ENCODE measurements at places on chromosomes 2 and 18. TPM values are rescaled to one million over a fixed set of nuclear protein-coding genes. Genes with fewer than 3 reads are reported as not detected.

Gene GAL3ST2
- not detected for total RNA-seq

Gene CYP1B1
- total RNA-seq: 94.1 TPM

Gene EHD3
- total RNA-seq: 30.6 TPM

Gene SPP2
- total RNA-seq: not detected

Gene NDC80
- total RNA-seq: 9.7 TPM

Gene OST4
- 505 TPM for total RNA-seq

Gene VPS4B
- 48.0 TPM for total RNA-seq

Gene FOXI3
- total RNA-seq: not detected

Gene C2orf72
- 0.33 TPM for total RNA-seq

Gene UGT1A10
- not detected for total RNA-seq

DNA sequence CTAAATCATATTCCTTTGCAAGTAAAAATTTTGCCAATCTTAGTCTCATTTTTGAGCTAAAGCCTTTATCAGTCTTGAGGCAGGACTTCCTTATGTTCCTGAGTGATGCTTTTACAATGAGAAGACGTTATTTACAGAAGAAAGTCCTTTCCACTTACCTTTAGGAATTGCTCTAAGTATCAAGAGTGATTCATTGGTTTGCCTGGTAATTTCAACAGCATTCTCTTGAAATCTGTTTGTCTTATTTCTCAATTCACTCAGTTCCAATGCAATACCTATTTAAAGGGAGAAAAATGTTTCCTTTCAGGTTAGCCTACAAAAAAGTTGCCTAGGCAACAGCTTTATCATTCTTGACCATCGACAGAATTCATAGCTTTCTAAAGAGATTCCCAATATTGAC is 137.2 kb downstream of the LAMA1 start:
- DNase-seq: no peak
- H3K4me1 ChIP-seq: no peaks in the 10 kb centered on the region
- no peaks in the 10 kb centered on the region for H3K27me3 ChIP-seq
- H3K36me3 ChIP-seq: no peaks in the 10 kb centered on the region
- no peak overlapping the region for H3K4me3 ChIP-seq

DNA sequence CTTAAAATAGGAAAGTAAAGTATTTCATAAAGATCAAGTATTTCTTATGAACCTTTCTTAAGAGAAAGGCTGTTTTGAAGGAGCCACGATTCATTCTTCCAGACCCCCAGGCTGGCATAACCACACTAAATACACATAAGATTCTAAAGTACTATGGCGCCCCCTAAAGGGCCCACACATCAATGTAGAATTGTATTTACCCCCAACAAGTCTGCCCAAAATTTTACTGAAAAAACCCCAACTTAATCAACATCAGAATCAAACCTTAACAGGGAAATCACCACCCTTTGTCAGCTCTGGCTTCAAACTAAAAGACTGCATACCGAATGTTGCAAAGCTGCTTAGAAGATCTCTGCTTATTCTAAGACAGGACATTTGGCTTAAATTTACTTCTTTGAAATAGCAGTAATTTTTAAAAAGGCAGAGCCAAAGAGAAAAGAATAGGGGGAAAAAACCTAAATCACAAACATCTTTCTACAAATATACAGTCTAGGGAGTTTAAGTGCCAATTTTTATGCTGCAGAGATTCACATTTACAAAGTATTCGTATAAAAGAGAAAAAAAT is 20.4 kb upstream of the BCL2 start:
- peaks cover 12% of the 10 kb centered on the region for H3K36me3 ChIP-seq
- no peak overlapping the region for H3K27ac ChIP-seq
- DNase-seq: peak; percentile 19
- H3K27me3 ChIP-seq: no peaks in the 10 kb centered on the region

GRCh38 chr2:106943468-106944200 is 57.7 kb upstream of the ST6GAL2 start:
- no peak overlapping the region for H3K27ac ChIP-seq
- no peaks in the 10 kb centered on the region for H3K36me3 ChIP-seq
- H3K4me1 ChIP-seq: peaks cover 2% of the 10 kb centered on the region
- H3K27me3 ChIP-seq: no peaks in the 10 kb centered on the region
- H3K4me3 ChIP-seq: no peak overlapping the region

GRCh38 chr2:180202467-180202951 is 195.4 kb upstream of the CWC22 start:
- no peaks in the 10 kb centered on the region for H3K4me1 ChIP-seq
- no peaks in the 10 kb centered on the region for H3K27me3 ChIP-seq
- no peaks in the 10 kb centered on the region for H3K36me3 ChIP-seq
- H3K27ac ChIP-seq: no peak overlapping the region

GRCh38 chr18:13915995-13916431 is 677 bp upstream of the MC2R start:
- no peak overlapping the region for H3K27ac ChIP-seq
- DNase-seq: peak; percentile 44
- no peaks in the 10 kb centered on the region for H3K27me3 ChIP-seq
- H3K4me1 ChIP-seq: no peaks in the 10 kb centered on the region

GRCh38 chr2:224133387-224133786 is 94.3 kb upstream of the SERPINE2 start:
- H3K4me3 ChIP-seq: no peak overlapping the region
- DNase-seq: no peak
- no peaks in the 10 kb centered on the region for H3K27me3 ChIP-seq
- no peaks in the 10 kb centered on the region for H3K36me3 ChIP-seq
- no peak overlapping the region for H3K27ac ChIP-seq
- H3K4me1 ChIP-seq: no peaks in the 10 kb centered on the region

DNA sequence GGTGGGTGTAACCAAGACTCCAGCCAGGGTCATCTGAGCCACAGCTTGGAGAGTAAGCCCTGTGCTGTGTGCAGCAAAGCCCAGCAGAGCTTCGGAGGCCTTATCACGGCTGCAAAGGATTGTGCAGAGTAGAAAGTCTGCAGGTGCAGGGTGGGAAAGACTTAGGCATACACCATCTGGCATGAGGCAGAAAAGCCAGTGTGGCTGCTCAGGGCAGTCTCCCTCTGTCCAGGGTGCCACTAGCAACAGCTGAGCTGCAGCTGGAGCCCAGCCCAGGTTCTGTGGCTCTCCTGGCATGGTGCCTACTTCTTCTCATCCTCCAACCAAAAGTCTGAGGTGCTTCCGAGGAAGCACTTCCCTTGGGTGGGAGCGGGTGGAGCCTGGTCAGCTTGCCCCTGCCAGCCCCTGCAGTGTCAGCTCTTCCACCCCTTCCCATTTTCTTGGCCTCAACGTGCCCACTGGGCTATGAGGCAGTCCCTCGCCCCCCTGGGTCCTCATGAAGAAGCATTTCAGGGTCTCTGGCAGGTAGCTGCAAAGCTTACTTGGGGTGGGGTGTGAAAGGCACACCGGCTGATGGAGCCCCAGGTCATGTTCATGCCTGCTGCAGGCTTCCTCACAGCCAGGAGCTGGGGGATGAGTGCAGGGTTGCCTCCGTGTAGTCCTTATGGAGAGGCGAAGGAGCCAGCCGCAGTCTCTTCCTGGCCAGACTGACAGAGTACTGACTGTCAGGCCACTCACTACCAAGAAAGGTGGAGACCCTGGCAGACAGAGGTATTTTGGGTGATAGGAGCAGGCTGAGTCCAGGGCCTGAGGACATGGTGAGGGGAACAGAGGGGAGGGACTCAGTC is 4.8 kb downstream of the AMER3 start:
- no peak overlapping the region for H3K27ac ChIP-seq
- peak; percentile 5 for DNase-seq
- no peaks in the 10 kb centered on the region for H3K36me3 ChIP-seq
- H3K27me3 ChIP-seq: no peaks in the 10 kb centered on the region
- H3K4me1 ChIP-seq: no peaks in the 10 kb centered on the region
- H3K4me3 ChIP-seq: no peak overlapping the region

- H3K4me1 ChIP-seq: no peaks in the 10 kb centered on the region
- H3K27ac ChIP-seq: no peak overlapping the region
- peak; percentile 98 for DNase-seq
- no peaks in the 10 kb centered on the region for H3K27me3 ChIP-seq
- no peak overlapping the region for H3K4me3 ChIP-seq
Observed at GRCh38 chr2:217162533-217162932, 302.7 kb upstream of the TNP1 start.

DNA sequence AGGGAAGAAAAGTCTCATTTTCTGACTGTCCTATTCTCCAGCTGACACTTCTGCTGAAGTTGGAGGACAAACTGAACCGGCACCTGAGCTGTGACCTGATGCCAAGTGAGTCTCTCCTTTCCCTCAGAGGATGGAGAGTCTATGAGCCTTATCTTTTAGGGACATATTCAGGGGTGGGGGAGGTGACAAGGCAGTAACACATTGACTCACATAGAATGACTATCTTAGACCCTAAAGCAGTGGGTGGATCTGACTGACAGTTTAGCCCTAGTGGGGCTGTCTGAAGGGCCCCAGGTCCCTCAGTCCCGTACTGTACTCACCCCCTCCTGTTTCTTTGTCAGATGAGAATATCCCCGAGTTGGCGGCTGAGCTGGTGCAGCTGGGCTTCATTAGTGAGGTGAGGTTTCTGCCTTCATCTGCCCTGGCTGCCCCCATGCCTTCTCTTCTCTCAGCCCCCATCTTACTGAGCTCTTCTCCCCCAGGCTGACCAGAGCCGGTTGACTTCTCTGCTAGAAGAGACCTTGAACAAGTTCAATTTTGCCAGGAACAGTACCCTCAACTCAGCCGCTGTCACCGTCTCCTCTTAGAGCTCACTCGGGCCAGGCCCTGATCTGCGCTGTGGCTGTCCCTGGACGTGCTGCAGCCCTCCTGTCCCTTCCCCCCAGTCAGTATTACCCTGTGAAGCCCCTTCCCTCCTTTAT is 805 bp upstream of the KRTCAP3 start:
- H3K4me3 ChIP-seq: no peak overlapping the region
- peaks cover 26% of the 10 kb centered on the region for H3K36me3 ChIP-seq
- DNase-seq: no peak
- no peaks in the 10 kb centered on the region for H3K27me3 ChIP-seq
- H3K4me1 ChIP-seq: no peaks in the 10 kb centered on the region

Data from fibroblast of lung (primary cell).